Right renal cortex interstitium (tissue), 3 donors: ENCODE measurements at places on chromosomes 5 and 9. TPM values are rescaled to one million over a fixed set of nuclear protein-coding genes. Genes with fewer than 3 reads are reported as not detected.

The ALDH1A1 gene
- 311 TPM for polyA plus RNA-seq

The LHX6 gene
- polyA plus RNA-seq, result 3.8 TPM

The S1PR3 gene
- 55.3 TPM for polyA plus RNA-seq

The LCN1 gene
- polyA plus RNA-seq, result not detected
